ENCODE measurements at places on chromosomes 7 and 10.

DNA sequence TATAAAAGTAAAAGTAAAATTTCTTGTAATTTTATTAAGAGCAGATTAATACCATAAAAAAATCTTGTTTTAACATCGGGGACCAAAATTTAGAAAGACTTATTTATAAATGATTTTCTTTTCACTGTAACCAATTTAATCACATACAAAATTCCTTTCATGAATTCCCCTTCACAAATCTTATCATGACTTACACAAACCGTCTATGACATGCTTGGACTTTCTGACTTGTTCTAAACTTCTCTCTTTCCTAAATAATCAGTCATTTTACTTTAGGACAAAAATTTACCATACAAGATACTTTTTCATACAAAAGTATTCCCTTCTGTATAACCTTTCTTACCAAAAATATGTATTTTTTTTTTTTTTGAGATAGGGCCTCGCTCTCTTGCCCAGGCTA lies 9.3 kb downstream of the CROT start:
- DNase-seq = no peak

DNA sequence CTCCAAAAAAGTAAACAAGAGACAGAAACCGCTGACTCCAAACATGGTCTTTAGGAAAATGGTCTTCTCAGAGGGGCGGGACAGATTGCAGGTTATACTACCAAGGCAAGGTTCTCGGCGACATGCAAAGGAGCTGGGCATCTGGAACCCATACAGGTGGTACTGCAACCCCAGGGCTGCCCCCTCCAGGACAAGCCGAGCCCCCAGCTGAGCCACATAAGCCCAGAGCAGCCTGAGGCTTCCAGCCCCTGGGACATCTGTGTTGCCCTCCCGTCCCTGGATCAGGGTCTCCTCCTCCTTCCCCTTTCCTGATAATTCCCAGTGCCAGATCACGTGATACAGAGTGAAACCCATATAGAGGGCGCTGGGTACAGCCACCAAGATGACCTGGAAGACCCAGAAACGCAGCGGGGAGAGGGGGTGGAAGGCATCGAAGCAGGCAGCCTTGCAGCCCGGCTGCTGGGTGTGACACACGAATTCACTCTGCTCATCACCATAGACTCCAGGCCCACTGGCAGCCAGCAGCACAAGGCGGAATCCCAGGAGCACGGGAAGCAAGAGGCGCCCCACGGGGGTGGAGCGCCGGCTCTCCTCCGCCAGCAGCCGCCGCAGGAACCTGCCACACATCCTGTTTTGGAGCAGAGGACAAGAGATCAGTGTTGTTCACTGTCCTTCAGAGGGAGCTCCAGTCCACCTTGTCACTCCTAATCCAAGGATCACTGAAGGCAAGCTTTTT lies at the start of gene GJC3:
Gene GJC3 (minus strand): TSS at position 627 of the 736 bp plus-strand sequence. CDS start 0 bp downstream, at position 627.
- no peak for DNase-seq

DNA sequence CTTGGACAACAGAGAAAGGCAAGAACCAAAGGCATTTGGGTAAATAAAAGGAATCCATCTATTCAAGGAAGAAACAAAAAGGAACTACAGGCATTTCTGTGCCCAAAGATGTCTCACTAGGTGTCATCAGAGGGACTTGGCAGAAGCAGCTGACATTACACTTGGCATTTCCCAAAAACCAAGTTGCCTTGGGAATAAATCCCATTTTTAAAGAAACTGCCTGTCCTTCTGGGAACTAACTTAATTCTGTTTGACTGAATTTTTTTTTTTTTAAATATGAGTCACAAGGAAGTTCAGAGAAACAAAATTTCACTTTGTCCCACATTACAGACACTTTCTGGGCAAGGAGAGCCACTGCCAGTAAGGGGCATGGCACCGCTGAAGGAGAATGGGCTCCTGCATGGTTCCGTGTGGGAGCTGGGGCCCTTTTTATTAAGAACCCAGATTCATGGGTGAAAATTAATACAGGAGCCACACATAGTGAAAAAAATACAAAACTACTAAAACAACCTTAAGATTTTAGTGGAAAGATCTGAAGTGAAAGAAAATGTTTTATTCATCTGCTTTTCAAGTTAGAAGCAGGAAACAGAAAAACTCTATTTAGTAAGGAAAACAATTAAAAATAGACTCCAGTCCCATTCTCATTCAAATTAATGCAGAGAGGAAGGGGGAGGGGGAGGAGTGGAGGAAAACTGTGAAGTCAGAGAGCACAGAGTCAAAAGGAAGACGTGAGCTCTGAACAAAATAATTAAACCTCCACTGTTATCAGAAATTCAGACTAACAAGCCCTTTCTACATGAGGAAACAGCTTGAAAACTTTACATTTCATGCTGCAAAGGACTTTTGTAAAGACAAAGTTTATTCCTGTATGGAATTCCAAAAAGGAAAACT lies 118.4 kb upstream of the PDLIM1 start:
- DNase-seq = no peak

GRCh38 chr10:102001435-102002068 lies 54.4 kb downstream of the ARMH3 start:
- no peak for DNase-seq

- no peak for DNase-seq
These were observed 1.2 kb downstream of the CALML5 start for GRCh38 chr10:5497948-5498730.

DNA sequence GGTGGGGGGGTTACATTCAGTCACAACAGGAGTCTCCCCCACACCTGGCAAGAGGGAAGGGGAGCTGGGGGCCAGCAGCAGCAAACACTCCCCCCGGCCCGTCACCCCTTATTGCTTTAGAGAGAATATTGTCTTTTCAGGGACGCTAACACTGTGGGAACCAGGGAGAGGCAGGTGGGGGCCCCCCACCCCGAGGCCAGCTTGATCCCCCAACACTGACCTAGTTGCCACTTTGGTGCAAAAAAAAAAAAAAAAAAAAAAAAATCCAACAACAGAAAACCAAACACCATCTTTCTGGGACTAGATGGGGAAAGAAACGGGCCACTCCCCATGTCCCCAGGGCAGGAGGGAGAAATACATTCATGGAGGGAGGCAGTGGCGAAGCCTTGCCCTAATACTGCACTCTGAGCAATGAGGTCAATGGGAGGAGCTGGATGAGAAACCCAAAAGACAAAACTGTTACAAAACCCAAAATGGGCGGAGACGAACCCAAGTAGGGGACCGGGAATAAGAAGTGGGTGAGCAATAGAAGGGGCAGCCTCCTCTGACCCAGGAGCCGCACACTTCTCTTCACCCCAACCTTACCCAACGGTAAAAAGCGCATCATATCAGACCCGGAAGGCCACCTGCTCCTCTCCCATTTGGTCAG lies 6.5 kb downstream of the GNB2 start:
- DNase-seq = no peak

- no peak for DNase-seq
These were observed 975 bp downstream of the GLCCI1 start for GRCh38 chr7:7969306-7970236.

DNA sequence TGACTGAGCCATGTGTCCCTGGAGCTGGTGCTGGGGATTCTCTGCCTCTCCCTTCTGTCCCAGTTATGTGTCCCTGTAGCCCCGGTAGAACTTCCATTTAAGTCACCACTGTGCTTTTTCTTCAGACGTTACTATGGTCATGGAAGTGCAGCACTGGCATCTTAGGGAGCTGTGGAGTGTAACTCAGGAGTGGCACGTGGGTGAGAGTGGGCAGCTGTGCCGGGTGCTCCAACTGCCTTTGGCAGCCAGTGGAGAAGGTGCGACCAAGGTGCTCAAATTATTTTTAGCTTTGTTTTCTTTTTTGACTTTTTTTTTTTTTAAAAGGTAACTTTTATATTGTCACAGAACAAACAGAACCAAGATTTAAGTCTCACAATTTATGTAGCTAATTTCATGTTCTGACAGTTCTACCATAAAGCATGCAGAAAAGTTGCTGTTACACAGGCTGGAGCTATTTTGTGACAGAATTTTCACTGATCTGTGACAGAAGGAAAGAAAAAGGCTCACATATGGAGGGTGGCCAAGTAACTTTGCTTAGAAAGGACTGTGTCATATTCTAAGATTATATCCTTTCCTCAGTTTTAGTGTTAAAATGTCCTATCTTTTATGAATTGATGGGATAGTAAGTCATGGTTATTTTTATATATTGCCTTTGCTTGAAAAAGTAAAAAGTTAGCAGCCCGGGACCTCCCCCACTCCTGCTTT lies 73.9 kb downstream of the SH2D4B start:
- DNase-seq = no peak

GRCh38 chr7:110852156-110852940 lies 238.6 kb upstream of the LRRN3 start:
- DNase-seq = no peak

- no peak for DNase-seq
These were observed 90.8 kb upstream of the EEPD1 start for GRCh38 chr7:36062154-36062815.

DNA sequence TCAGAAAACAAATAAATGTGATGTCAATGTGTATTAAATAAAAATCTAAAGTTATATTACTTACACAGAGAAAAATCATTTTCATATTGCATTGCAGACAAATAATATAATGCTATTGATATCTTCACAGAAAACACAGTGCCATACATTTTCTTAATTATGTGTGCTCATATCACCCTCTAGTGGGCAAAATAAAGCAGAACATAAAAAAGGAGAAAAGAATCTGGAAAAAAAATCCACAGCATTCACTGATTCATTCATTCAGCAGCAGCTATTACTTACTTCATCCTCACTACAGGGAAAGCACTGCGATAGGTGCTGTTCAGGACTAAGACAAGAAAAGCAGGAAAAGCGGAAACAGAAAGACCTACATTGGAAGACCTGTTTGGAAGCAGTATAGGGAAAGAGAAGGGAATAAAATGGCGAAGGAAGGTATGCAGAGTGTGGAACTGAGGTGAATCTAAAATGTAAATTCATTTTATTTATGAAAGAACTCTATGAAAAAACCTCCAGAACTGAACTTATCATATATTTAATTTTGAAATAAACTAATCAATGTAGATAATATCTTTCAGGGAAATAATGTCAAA lies 73.2 kb downstream of the POT1 start:
- peak; percentile 6 for DNase-seq

- no peak for DNase-seq
These were observed 41.3 kb downstream of the WNT2 start for GRCh38 chr7:117281562-117281961.

DNA sequence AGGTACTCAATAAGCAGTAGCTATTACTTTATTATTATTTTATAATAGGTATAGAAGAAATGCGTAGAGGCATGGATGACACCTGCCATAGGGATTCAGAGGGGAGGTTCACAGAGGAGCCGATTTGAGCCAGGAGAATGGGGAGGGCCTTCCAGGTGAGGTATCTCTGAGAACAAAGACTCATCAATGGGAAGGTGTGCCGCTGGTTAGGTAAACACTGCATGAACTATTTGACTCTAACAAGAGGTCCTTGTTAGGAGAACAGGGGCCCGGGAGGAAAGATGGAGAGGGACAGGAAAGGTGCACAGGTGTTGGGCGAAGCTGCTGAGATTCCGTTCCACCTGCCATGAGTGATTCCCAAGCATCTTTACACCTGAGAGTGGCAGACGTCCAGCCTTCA lies 41.8 kb upstream of the TMEM273 start:
- no peak for DNase-seq

DNA sequence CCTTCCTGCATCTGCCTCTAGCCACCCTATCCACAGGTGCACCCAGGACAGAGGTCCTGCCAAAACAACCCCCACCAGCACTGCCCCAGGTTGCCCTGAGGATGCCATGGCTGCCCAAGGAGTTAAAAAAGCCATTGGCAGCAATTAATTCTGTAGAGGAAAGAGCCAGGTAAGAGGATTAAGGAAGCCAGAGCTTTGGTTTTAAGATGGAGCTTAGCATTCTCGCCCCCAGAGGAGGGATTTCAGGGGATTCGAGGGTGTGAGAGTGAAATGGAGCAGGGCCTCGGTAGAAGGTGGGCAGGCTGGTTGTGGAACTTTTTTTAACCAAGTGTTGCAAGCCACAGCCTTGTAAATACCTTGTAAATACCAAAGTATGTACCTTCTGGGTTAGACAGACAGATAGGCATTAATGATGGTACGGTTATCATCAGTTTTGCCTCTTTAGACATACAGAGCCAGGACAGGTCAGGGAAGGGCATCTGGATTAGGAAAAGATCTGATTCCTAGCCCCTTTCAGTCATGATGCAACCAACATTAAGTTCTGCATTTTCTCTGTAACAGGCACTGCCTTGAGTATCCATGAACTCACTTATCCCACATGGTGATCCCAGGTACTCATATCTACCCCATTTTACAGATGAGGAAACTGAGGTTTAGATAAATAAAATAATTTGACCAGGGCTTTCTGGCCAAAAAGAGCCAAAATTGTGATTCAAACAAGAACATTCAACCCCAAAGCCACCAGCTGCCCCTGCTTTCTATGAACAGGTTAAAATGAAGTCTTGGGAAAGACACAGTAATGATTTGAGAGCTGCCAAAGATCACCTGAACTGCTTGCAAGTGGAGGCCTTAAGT lies 120.7 kb upstream of the PPIF start:
- DNase-seq = no peak

GRCh38 chr7:46654546-46655443 lies 733.7 kb upstream of the IGFBP3 start:
- no peak for DNase-seq

DNA sequence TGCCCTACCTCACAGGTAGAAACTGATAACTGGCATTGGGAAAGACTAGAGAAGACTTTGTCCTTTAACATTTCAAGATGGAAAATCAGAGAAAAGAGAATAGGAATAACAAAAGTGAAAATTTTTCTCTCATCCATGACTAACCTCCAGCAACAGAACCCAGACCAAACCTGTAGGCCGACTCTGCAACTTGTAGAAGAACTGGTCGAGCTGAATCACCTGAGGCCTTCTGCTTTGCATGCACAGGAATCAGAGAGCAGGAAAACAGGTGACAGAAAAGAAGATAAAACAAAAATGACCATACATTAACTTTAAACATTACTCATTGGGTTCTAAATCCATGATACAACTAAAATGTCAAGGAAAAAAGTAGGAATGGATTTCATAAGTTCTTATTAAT lies 137.1 kb downstream of the SLC25A13 start:
- DNase-seq = no peak

DNA sequence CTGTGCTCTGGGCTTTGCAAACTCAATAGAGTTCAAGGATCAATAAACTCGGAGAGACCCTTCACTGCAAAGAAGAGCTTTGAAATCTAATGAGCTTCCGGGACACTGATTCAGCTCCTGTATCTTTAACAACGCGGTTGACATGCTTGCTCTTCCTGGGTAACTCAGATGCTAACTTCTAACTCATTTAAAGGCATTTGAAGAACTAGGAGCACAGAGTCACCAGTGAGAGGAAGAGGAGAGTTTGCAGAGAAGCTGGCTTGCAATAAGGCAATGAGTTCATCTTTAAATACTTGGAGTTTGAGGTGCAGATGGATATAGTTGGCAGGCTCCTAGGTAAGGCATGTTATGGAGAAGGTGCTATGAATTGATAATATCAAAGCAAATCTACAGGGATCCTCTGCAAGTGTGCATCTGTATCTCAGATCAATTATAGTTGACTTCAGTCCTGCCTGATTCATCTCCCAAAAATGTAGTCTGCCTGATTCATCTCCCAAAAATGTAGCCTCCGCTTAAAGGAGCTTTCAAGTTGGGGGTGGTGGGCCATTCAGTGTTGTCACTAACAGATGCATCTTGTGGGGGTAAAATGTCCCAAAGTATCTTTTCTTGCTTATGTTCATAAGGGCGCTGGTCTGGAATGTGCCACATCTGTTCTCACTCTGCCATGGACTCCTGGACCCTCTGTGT lies 182.5 kb upstream of the PRSS58 start:
- DNase-seq = peak; percentile 72
